ENCODE measurements at places on chromosomes 2 and 18.

- no peak for DNase-seq
Measured at GRCh38 chr2:12315224-12315623, 401.5 kb upstream of the TRIB2 start.

GRCh38 chr2:47269316-47270232 lies 114.5 kb upstream of the STPG4 start:
- no peak for DNase-seq

DNA sequence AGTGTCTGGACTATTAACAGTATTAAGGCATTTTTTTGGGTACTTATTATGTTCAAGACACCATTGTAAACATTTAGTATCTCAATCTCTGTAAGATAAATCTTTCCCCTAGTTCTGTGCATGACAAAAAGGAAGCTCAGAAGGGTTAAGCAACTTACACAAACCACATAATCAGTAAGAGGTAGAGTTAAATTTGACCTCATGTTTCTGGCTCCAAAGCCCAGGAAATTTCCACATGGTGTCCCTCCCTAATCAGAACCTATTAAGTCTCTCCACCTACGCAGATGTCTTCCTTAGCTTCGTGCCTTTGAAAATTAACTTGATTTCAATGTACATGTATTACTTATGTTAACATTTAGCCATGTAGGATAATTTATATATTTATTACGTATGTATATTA lies 2.0 kb downstream of the MFSD6 start:
- DNase-seq = no peak

DNA sequence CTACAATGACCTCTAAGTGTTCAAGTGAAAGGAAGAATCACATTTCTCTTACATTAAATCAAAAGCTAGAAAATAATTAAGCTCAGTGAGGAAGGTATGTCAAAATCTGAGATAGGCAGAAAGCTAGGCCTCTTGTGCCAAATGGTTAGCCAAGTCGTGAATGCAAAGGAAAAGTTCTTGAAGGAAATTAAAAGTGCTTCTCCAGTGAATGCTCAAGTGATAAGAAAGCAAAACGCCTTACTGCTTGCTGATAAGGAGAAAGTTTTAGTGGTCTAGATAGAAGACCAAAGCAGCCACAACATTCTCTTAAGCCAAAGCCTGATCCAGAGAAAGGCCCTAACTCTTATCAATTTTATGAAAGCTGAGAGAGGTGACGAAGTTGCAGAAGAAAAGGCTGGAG lies 932.3 kb upstream of the ACVR2A start:
- no peak for DNase-seq

DNA sequence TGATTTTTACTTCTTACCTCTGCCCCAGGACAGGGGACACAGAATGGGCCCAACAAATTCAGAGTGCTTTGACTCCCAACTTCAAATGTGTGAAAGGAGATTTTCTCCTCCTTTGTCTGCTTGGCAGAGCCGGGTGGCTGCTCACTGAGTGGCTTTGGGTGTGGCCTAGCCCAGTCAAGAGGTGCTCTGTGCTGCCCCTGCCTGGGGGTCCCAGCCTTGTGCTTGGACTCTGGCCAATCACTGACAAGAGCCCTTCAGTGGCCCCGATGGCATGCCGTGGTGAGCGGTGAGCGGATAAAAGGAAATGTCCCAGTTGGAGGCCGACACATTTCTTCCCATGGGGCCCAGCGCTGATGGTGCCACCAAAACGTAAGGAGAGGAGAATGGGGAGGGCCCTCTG lies 259.2 kb downstream of the CELF4 start:
- DNase-seq = no peak

DNA sequence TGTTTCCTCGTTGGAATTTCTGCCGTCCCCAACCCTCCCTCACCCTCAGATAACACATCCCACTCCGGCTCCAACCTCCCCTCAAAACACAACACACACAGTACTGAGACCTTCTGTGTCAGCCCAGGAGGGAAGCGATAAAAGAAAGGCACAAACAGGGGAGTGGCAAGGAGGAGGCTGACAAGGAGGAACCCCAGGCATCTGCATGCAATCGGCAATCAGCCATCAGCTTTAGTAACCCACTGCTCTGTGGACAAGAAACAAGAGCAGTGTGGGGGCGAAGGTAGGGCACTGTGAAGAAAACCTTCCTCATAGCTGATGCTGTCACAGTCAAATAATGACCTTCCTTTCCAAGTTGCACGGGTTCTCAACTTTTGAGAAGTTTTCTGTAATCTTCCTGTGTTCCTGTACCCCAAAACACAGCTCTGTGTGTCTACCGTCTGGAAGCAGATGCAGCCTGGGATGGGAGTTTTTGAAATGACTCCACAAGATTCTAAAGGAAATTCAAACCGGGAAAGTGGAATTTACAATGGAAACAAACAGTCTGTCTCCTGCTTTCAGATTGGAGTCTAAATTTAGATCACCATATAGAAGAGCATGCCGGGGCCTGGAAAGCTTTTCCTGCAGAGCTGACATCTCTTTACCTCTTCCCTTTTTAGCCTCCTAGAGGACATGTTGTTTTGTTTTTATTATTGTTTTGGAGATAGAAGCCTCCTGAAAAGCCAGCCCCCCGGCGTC lies 16.4 kb upstream of the LPIN2 start:
- no peak for DNase-seq

DNA sequence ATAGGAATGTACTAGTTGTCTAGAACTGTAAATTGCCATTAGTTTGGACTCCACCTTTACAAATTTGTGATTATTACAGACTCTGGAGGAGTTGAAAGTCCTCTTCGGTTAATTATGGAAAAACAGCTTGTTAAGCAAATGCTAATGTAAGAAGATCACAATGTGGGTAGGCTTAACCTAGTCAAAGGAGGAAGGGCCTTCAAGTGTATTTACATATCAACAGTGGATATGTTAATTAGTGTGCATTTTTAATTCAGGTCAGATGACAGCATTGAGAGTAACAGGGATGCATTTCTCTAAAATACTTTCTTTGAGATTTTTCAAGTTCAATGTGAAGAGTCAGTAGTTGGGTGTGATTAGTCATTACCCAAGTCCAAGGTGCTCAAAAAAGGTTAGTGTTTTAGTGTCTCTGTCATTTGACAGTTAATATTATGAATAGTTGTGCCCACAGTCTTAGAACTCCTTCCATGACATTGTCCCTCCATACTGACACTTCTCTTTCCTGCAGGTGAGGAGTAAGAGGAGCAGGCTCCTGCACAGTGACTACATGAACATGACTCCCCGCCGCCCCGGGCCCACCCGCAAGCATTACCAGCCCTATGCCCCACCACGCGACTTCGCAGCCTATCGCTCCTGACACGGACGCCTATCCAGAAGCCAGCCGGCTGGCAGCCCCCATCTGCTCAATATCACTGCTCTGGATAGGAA lies 28.0 kb downstream of the CD28 start:
- no peak for DNase-seq
